ENCODE measurements at places on chromosomes 3 and 15.

GRCh38 chr15:84871428-84871985 is 13.0 kb upstream of the SLC28A1 start:
- DNase-seq: no peak

GRCh38 chr15:65940618-65940909 is 71.3 kb downstream of the RAB11A start:
- no peak for DNase-seq

GRCh38 chr15:82176542-82176941 is 86.0 kb downstream of the EFL1 start:
- no peak for DNase-seq

DNA sequence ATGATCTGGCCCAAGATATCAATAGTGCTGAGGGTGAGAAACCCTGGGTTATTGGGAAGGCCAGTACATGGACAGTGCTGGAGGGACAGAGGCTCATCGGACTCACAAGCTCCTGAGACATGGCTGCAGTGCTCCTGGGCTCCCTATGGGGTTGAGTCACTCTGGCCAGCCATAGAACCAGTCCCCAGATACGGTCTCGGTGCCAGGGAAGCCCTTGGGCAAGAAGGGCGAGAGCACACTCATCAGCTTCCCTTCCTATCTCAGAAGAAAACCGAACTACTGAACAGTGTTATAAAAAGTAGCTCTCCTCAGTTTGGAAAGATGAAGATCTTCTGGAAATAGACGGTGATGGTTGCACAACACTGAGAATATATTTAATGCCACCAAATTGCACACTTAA is 34.4 kb downstream of the POC1A start:
- no peak for DNase-seq

DNA sequence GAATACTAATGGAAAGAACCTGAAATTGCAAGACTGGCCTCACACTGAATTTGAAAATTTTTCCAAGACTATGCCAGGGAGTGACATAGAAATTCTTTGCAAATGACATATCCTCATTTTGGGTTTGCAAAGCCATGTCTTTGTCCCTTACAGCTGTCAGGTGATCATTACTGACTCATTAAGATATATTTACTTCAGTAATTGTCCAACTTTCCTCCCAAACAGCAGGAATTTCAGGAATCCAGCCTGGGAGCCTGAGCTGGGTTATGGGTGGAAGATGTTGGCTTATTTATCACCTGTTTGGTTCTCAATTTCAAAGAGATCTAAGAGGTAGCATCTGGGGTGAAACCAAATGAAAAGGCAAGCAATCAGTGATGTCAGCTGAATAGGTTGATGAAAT is 111.6 kb upstream of the ACP3 start:
- DNase-seq: no peak

DNA sequence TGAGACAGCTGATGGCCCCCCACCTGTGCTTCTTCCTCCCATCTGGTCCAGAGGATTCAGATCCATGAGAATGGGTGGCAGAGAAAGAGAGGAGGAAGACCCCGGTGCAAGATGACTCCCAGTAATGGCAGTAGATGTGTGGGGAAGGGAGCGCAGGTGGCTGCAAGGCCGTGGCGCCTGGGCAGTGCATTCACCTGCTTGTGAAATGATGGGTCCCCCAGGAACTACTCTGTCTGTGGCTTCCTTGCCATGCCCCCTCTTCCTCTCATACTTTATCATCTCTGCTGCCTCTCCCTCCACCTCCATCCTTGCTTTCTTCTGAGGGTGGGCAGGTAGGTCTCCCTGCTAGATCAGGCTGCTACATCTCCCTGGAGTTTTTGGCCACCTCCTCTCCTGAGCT is 23.3 kb downstream of the ZNF710 start:
- no peak for DNase-seq

DNA sequence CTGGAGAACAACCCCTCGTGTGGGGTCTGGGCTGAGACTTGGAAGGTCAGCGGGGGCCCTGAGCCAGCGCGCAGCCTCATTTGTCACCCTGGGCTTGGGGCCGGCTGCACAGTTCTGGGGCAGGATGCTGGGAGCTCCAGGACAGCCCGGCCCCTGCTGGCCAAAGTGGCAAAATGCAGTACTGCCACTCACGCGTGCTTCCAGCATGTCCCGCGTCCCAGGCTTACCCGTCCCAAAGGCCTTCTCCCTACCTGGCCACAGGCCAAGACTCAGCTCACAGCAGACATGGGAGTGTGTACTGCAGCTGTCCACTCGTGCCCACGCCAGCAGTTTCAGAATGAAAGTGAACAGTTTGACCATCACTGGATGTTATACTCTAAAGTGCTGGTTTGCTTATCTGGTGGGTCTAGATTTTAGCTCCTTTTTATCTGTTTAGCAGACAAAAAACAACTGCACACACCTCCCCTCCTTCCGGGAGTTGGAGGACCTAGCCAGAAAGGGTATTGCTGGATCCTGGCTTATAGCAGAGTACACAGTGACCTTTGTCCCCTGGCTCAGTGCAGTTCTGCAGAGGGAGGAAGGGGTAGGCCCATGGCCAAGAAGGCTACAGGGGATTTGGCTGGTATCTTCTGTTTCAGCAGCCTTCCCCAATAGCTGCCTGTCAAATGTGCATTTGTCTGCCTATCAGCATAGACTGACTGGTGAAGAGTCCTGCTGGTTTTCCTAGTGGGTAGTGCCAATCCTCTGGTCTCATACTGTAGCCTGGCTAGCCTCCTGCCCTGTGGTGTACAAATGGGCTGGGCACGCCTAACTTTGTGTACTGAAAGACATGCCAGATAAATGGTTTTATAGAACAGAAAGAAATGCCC is 23.2 kb upstream of the IP6K2 start:
- DNase-seq: peak; percentile 24

DNA sequence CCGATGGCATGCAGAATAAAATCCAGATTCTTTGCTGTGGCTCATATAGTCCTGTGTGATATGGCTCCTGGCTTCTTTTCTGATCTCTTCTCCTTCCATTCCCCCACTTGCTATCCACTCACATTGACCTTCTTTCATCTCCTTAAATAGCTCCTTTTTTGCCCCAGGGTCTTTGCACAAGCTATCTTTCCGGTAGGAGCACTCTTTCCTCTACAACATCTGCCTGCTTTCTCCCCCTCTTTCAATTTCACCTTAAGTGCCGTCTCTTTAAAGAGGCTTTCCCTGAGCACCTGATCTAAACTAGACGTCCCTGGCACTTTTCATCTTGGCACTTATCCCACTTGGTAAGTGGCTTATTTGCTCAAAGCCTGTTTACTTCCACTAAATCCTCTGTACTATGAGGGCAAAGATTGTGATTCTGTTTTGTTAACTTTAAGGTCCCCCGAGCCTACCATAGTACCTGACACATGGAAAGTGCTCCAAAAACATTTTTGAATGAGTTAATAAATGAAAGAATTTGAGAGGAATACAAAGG is 323.3 kb upstream of the TLE3 start:
- DNase-seq: no peak

- no peak for DNase-seq
Measured at GRCh38 chr3:23552506-23552905, 253.2 kb upstream of the UBE2E1 start.

DNA sequence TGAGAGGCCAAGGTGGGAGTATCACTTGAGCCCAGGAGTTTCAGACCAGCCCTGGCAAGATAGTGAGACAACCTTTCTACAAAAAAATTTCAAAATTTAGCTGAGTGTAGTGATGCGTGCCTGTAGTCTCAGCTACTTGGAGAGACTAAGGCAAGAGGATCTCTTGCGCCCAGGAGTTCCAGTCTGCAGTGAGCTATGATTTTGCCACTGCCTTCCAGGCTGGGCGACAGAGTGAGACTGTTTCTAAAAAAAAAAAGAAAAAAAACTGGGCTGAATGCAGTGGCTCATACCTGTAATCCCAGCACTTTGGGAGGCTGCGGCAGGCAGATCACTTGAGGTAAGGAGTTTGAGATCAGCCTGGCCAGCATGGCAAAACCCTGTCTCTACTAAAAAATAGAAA is 14.0 kb upstream of the PIK3CB start:
- no peak for DNase-seq

GRCh38 chr3:33994568-33994967 is 196.1 kb downstream of the PDCD6IP start:
- DNase-seq: no peak

DNA sequence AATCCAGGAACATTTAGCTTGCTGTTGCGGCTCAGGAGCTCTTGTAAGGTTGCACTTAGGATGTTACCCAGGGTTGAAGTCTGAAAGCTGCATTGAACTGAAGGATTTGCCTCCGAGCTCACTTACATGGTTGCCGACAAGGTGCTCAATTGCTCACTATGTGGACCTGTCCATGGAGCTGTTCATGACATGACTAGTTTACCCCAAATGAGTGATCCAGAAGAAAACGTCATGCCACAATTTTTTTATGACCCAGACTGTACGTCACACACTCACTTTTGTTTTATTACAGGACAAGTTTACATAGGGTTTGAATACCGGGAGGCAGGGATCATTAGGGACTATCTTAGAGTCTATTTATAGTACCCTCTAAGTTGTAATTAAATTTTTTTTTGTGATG is 21.0 kb upstream of the CLDN11 start:
- no peak for DNase-seq

DNA sequence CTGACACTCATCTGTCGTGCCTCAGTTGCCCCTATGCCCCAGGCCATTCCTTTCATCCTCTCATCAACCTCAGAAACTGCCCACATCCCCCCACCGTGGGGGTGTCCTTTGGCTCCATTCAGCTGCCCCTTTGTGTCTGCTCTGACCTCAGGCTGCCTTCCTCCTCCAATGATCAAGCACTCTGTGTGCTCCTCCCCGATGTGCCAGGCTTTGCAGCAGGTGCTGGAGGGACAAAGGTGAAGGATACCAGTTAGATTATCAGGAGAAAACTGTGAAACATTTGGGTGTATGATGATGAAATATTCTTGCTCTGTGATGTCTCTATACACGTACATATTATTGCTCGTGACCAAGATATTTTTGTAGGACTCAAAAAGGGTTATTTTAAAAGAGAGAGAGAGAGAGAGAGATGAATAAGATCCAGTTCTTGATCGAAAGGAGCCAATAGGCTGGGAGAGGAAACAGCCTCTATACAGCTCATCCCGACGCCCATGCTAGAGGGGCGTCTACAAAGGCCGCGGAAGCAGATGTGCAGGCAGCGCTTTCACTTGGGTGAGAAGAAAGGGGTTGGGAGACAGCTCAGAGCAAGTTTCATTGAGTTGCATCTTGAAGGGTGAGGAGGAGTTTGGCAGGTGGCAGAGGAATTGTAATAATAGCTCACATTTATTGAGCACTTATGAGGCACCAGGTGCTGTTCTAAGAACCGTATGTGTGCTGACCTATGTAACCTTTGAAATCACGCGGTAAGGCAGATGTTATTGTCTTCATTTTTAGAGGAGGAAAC is 28.3 kb upstream of the ADCY5 start:
- DNase-seq: no peak

GRCh38 chr3:165343185-165343584 is 147.0 kb upstream of the SLITRK3 start:
- DNase-seq: no peak

DNA sequence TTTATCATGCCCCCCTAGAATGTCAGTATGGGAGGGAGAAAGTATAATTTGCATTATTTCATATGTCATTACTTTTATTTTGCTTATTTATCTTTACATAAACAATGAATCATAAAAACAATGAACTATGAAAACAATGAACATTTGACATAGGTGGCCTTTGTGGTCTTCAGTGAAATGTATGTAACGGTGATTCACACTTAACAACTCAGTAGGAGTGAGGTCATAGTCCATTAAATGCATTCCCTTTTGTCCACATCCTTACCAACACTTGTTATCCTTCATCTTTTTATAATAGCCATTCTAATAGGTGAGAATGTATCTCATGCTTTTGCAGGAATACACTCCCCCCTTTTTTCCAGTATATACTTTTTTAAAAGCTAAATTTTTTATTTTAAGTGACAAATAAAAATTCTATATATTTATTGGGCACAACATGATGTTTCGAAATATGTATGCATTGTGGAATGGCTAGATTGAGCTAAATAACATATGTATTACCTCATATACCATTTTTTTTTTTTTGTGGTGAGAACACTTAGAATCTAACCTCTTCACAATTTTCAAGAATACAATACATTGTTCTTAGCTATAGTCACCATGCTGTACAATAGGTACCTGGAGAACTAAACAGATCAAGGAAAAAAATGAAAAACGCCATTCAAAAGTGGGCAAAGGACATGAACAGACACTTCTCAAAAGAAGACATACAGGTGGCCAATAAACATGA is 189.5 kb downstream of the WDR72 start:
- DNase-seq: no peak

DNA sequence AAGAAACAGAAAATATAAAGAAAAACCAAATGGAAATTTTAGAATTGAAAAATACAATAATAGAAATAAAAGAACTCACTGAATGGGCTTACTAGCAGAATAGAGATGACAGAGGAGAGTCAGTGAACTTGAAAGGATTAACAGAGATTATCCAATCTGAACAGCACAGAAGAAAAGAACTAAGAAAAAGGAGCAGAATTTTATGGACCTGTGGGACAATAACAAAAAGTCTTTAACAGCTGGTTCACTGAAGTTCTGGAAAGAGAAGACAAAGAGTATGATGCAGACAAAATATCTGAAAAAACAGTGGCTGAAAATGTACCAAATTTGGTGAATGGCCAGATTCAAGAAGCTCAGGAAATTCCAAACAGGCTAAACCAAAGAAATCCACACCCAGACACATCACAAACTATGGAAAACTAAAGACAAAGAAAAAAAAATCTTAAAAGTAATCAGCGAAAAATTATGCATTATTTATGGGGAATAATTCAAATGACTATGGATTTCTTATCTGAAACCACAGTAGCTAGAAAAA is 9.7 kb upstream of the GNB5 start:
- no peak for DNase-seq

DNA sequence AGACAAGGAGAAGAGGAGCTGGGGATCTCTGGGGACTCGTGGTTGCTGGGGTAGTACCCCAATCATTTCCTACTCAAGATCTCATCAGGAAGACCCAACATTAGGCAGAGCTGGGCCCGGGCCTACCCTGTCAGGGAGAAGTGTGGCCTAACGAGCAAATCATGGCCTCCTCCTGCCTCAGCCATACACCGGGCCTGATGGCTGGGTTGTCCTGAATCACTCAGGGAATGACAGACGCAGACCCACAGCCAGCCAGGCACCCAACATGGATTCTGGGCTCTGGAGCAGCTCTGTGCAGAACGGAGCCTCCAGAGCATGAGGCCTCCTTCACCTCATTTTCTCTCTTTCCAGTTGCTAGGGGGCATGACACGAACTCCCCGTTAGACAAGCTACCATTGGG is 19.7 kb downstream of the ITGA11 start:
- DNase-seq: no peak

DNA sequence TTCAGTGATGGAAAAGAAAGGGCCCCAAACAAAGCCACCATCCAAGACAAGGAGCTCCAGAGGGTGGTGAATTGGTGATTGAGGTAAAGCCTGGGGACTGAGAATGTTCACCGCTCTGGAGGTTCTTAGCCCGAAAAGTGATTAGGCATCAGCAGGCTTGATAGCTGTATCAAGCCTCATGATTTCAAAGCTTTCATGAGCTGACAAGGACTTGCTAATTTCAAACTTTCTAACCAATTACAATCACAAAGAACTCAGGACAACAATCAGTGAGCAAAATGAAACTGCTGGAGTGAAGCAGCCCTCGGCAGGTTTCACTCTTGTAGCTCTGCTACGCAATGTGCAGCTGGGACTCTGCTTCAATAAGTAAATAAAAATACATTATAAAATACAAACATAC is 391.3 kb downstream of the TIGIT start:
- DNase-seq: no peak

GRCh38 chr3:81776643-81777042 is 15.2 kb upstream of the GBE1 start:
- no peak for DNase-seq

GRCh38 chr3:119318876-119319275 is 24.7 kb downstream of the ARHGAP31 start:
- no peak for DNase-seq

GRCh38 chr15:81843226-81843625 is 202.6 kb downstream of the MEX3B start:
- no peak for DNase-seq
